ENCODE measurements at places on chromosomes 4 and X. TPM values are rescaled to one million over a fixed set of nuclear protein-coding genes. Genes with fewer than 3 reads are reported as not detected.
A peak's percentile ranks its signal among the peaks of the same experiment; 100 is the strongest.

GRCh38 chrX:104330966-104331365, 76.2 kb upstream of the ESX1 start:
- H3K36me3 ChIP-seq, result no peaks in the 10 kb centered on the region
- no peaks in the 10 kb centered on the region for H3K4me1 ChIP-seq

GRCh38 chr4:4541661-4542570, at the start of gene STX18:
Gene STX18, minus strand, starts transcription at chr4:4542048. Its CDS starts 84 bp downstream, at chr4:4541964.
- H3K27me3 ChIP-seq, result no peaks in the 10 kb centered on the region
- peak within 1 kb of the TSS; percentile 98 for H3K27ac ChIP-seq
- H3K4me1 ChIP-seq, result peaks cover 27% of the 10 kb centered on the region
- DNase-seq, result peak; percentile 93
- peaks cover 7% of the 10 kb centered on the region for H3K36me3 ChIP-seq
- peak within 1 kb of the TSS; percentile 99 for H3K4me3 ChIP-seq

IQCM gene
- not detected for total RNA-seq

GRCh38 chr4:76429636-76430035, 5.4 kb upstream of the SHROOM3 start:
- no peaks in the 10 kb centered on the region for H3K27me3 ChIP-seq
- no peak overlapping the region for H3K27ac ChIP-seq
- DNase-seq, result no peak
- H3K4me1 ChIP-seq, result peaks cover 13% of the 10 kb centered on the region
- H3K36me3 ChIP-seq, result no peaks in the 10 kb centered on the region

TRIM61 gene
- 2.1 TPM for total RNA-seq
